GM10248 (cell line): ENCODE measurements at places on chromosomes 5 and 9.

DNA sequence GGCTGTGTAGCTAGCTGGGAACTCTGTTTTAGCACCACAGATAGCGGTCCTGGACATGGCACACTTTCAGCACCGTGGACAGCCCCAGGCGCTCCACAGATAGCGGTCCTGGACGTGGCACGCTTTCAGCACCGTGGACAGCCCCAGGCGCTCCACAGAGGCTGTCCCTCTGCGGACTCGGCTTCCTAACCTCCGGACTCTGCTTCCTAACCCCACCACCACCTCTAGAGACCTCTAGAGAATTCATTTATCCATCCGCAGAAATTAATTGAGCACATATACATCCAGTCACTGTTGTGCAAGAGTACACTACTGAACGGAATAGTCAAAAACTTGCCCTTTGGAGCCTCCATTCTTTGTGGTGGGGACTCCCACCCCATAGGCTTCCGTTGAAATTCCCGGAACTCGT is 27.4 kb downstream of the UNC5A start:
- peak; percentile 73 for DNase-seq

GRCh38 chr5:77343165-77343564 is 132.7 kb downstream of the PDE8B start:
- no peak for DNase-seq

- DNase-seq: no peak
Observed at GRCh38 chr9:98571643-98572042, 137.1 kb downstream of the GABBR2 start.

- no peak for DNase-seq
Observed at GRCh38 chr5:59575648-59576445, 317.7 kb downstream of the PDE4D start.

- peak; percentile 37 for DNase-seq
Observed at GRCh38 chr9:112069318-112070169, 105.6 kb downstream of the SUSD1 start.

DNA sequence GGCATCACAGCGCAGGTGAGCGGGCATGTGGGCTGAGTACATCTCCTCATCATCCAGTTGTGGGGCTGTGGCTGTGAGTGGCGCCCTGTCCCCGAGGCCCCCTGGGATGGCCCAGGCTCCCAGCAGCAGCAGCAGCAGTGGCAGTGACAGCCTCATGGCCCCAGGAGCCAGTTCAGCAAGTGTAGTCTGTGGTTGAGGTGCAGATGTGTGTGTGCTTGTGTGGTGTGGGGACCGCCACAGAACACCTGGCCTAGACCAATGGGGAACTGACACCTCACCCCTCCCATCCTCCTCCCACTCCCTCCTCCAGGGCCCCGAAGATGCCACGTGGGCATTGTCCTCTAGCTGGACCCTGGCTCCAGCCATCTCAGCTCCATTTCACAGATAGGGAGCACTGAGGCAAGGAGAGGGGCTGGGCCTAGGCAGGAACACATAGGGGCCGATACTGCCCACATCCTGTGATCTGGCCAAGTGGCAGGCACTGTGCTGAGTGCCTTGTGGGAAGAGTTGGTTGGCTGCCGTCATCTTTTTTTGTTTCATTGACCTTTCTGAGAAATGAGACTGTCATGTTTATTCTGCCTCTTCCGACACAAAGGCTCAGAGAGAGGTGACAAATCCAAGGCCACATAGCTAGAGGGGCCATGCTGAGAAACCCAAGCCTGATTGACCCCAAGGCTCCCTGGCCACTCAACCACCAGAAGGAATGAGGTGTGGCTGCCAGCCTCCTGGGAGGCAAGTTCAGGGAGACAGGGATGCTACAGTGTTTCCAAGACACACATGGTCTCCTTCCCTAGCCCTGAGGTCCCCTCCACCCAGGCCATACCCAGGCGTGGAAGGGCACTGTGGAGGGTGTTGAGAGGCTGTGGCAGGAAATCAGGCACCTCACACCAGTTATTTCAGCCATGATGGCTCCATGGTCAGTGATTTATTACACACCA is at the start of gene MZB1:
Gene MZB1 (minus strand): TSS at position 213 of the 938 bp plus-strand sequence. CDS start 57 bp downstream, at position 156.
- peak; percentile 90 for DNase-seq

DNA sequence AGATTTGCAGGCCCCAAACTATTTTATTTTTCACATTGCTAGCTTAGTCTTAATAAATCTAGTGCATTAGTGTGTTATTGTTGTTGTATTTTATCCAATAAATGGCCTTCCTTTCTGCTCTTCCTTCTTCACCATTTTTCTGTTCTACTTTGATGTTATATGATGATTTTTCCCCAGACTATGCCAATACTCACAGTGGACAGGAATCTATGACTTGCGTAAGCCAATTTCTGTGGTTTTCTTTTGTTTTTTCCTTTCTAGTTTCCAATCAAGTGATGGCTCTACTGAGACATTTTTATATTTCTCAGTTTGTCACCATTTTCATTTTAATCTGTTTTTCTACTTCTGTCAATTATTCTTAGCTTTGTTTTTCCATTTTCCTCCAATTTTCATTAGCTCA is 106.8 kb upstream of the FBXL7 start:
- DNase-seq: no peak

GRCh38 chr5:15929611-15930263 is 249.9 kb downstream of the MARCHF11 start:
- no peak for DNase-seq

DNA sequence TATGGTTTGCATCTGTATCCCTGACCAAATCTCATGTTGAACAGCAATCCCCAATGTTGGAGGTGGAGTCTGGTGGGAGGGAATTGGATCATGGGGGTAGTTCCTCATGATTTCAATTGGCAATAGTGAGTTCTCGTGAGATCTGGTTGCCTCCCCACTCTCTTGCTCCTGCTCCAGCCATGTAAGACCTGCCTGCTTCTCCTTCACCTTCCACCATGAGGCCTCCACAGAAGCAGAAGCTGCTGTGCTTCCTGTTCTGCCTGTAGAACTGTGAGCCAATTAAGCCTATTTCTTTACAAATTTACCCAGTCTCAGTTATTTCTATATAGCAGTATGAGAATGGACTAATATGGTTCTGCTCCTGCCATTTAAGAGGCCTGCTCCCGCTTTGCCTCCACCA is 32.9 kb downstream of the SCAI start:
- no peak for DNase-seq

- DNase-seq: no peak
Observed at GRCh38 chr9:14260101-14260500, 53.8 kb downstream of the NFIB start.

- no peak for DNase-seq
Observed at GRCh38 chr5:159838551-159839222, 77.6 kb upstream of the ADRA1B start.

GRCh38 chr5:142769793-142770649 is at the start of gene ARHGAP26:
Gene ARHGAP26 (plus strand): TSS chr5:142770377. CDS start chr5:142770762, 385 bp downstream.
- DNase-seq: peak; percentile 96

DNA sequence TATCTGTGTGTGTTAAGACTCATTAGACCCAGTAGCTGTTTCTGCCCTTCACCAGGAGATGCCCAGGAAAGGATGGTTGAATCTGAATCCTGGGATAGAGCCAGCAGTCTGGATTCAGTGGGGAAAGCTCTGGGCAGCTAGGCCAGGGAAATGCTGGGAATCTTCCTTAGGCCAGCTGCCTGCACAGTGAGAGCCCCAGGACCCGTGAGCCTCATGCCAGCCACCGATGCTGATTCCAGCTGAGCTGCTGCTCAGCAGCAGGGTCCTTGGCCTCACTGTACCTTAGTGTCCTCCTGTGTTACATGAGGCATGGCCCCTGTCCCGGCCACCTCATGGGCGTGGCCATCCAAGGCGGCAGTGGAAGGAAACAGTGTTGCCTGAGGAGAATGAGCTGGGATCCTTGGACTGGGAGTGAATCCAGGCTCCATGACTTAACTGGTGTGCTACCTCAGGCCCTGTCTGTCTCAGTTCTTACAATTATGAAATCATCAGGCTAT is 87.1 kb downstream of the AMBP start:
- DNase-seq: no peak

GRCh38 chr5:58958701-58959100 is 375.8 kb downstream of the RAB3C start:
- DNase-seq: no peak

DNA sequence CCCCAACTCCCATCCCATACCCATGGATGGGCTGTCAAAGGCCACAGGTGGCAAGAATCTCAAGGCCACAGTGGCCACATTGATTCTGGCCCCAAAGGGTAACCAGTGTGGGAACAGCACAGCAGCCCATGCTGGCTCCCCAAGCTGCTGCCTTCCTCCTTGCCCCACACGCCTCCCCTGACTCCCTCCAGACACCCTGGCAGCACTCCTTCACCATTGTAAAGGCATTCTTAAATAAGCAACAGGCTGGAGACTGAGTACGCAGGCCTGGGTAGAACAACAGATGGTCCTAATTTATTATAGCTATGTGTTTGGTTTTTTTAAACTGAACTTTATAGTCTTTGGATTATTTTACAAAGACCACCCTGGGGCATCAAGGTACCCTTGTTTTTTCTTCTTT is 158.8 kb downstream of the TSSK1B start:
- DNase-seq: no peak
